Epithelial cell of proximal tubule (primary cell): ENCODE measurements at places on chromosomes 2 and 18. TPM values are rescaled to one million over a fixed set of nuclear protein-coding genes. Genes with fewer than 3 reads are reported as not detected.

Gene CROCC2
- not detected in 2 replicates for total RNA-seq

Gene PPP1R1C
- total RNA-seq = 0.35 TPM in 1 of 2 replicates, not detected in the other

Gene NCKAP5
- total RNA-seq = 0.58 and 0.69 TPM in 2 replicates

GRCh38 chr2:152500772-152501171 is 165.8 kb downstream of the FMNL2 start:
- no peak for DNase-seq

GRCh38 chr2:146818122-146818521 is 1026.7 kb upstream of the ACVR2A start:
- no peak for DNase-seq
